ENCODE measurements at places on chromosomes 7 and 10.

- DNase-seq = peak; percentile 73
Measured at GRCh38 chr7:112550468-112551060, 69.8 kb downstream of the LSMEM1 start.

DNA sequence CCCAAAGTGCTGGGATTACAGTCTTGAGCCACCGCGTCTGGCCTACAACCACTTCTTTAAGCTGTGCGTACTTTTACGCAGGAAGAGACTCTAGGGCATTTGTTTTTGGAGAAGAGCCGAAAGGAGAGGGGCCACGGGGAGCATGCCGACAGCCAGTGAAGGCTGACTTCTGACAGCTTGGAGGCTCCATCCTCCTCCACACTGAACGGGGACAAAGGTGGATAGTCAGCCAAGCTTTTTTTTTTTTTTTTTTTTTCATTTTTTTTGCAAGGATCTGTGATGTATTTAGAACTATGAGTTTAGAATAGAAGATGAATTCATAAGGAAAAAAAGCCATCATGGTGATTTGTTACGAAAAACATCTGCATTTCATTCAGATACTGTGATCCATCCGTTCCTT, 221.7 kb downstream of the ARHGAP21 start:
- DNase-seq = no peak

DNA sequence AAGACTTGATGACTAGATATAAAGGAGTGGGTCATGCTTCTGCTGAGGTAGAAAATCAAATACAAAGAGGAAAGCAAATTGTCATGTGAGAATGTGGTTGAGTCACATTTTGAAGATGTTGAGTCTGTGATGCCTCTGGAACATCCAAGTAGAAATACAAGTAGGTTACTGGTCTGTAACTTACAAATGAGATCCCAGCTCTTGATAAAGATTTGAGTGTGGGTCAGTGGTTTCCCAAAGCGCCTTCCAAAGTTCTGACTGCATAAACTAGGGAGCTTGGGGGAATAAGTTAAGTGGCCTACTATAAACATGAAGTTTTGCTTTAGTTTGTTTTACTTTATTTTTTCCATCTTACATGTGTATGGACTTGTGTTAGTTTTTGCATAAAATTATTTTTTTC, 144.3 kb upstream of the ETV1 start:
- DNase-seq = no peak

GRCh38 chr7:27714831-27715444, 25.0 kb upstream of the TAX1BP1 start:
- peak; percentile 23 for DNase-seq

- no peak for DNase-seq
Measured at GRCh38 chr7:74526780-74527179, 73.1 kb downstream of the GTF2IRD1 start.

DNA sequence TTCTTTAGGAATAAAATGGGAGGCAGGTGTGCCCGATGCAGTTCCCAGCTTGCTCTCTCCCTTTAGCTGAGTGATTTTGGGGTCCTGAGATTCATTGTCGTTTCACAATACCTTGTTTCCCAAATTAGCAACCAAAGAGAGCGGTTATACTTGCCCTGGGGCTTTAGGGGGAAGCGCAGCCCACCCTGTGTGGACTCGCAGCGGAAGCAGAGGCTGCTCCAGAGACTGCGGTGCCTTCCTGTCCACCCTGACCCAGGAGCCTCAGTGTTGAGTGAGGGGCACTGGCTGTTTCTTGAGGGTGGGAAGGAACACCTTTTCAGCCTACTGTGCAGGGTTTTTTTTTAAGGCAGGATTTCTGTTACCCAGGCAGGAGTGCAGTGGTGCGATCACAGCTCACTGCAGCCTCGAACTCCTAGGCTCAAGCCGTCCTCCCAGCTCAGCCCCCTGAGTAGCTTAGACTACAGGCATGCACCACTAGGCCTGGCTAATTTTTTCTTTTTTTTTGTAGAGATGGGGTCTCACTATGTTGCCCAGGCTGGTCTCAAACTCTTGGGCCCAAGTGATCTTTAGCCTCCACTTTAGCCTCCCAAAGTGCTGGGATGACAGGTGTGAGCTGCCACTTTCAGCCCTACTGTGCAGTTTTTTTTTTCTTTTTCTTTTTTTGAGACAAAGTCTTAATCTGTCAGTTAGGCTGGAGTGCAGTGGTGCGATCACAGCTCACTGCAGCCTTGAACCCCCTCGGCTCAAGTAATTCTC, 67.0 kb downstream of the DNAJB6 start:
- DNase-seq = no peak

DNA sequence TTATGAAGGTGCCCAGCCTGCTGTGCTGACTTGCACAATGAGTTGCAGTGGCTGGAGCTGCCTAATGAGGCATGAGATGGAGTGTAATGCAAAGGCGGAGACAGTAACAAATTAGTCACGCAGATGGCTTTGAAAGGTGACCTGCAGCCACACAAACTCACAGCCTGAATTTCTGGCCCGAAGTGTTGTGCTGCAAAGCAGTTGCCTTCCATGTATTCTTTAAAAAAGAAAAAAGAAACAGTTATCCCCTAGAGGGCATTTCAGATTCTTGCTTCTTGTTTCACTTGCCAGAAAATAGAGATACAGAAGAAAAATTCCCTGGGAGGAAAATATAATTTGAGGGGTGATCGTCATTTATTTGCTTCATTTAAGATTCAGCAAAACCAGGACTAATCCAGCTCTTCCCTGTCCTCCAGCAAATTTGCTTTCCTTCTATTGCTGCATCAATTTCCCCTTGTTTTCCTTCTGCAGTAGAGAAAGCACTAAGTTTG, 239.9 kb downstream of the ADRA2A start:
- DNase-seq = no peak

DNA sequence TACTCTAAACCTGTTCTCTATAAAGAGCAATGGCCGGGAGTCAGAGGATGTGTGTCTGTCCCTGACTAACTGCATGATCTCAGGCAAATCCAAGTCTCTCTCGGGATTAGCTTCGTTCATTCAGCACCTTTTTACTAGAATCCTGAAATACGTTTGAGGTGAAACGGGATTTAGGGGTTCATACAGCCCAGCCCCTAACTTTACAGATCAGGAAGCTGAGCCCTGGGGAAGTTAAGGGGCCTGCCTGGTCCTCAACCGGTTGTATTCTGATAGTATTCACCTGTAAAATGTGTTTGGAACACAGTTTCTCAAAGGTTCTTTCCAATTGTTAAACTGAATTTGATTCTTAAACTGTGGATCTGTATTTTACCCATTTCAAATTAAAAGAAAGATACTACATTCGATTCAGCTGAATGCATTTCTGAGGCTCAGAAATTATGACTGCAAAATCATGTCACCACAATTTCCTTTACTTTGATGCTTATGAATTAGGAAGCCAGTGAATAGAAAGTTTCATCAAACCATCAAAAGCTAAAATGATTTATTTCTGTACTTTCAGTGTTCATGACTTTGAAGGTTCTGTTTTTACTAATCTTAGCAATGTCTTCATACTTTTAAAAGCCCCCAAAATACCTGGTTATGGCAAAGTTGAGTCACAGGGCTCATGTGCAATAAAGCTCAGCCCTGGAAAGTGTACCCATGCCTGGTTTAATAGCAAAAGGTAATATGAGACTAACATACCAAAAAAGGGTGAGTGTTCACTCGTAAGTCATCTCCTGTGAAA, 28.9 kb upstream of the EZH2 start:
- no peak for DNase-seq

- DNase-seq = no peak
Measured at GRCh38 chr10:128161031-128161430, 34.8 kb upstream of the MKI67 start.

DNA sequence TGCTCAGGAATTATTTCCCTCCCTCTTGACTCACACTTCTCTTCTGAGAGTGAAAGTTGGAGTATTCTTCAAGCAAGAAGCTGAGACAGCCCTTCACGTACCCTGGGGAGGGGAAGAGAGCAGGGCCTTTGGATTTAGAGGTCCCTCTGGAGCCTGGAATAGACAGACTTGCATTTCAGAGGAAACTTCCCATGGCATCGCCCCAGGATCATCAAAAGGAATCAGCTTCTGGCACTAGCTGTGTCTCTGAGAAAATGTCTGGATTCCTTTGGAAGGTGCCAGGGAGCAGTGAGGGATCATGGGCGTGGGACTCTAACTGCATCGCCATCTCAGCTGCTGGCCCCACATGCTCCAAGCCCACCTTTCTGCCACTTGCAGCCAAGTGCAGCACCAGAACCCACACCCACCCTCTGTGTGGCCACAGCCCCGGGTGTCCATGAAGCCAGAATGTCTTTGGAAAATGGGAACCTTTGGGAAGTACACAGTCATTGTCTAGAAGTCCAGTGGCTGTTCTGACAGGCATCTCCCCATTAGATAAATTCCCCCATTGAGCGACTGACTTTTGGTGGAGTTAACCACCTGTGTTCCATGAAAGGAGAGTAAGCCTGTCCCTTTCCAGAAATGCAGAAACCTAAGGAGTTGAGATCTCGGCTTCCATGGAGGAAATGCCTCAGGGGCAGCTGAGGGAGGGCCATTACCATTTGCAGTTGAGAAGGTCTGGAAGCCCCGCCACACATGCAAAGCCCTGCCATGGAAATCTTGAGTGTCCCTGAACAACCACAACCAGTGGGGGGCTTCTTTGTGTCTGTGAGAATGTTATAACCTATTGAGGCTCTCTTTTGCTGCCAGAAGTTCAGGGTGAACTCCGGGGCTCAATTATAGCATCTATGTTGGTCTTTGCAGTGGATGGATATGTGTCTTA, 57.8 kb upstream of the GDF10 start:
- DNase-seq = no peak

DNA sequence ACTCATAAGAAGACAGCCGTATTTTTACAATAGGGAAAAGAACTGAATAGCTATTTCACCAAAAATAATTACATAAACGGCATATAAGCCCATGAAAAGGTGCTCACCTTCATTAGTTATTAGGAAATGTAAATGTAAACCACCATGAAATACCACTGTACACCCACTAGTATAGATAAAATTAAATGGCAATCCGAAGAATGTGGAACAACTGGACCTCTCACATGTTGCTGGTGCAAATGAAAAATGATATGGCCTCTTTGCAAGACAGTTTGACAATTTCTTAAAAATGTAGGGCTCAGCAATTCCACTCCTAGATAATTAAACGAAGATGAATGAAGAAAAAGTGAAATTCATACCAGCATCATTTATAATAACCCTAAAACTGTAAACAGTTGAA, 91.8 kb downstream of the MAPK8 start:
- DNase-seq = no peak

- no peak for DNase-seq
Measured at GRCh38 chr10:47308775-47309174, 8.8 kb downstream of the GDF10 start.

- DNase-seq = no peak
Measured at GRCh38 chr10:85864173-85864549, 502.4 kb downstream of the GRID1 start.

DNA sequence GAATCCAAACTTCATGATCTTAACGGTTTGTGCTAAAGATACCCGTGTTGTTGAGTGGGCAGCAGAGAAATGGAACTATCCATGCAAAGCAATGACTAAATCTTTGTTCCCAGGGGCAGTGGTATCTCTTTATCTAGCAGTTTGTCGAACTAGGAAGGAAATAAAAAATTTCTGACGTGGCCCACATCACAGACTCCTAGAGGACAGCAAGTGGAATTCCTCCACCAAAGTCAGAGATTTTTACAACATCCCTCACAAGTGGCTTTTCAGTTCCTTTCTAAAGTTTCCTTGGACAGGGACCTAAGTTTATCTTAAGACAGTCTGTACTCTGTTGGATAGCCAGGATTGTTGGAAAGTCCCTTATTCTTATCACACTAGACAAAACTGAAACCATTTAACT, 136.0 kb downstream of the RAPGEF5 start:
- DNase-seq = peak; percentile 91

DNA sequence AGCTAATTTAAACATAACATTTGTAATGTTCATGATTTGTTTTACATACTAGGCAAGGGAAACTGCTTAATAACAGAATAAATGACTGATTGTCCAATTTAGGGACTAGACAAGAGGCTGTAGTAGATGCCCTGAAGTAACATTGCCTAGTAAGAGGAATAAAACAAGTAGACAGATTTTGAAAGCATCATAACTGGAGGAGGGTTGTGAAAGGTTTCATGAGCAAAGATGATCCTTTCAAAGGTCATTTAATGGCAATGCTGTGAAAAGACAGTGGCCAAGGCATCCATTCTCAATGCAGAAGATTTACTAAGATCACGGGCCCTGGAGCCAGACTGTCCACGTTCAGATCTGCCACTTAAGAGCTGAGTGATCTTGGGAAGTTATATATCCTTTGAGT, 44.8 kb upstream of the HHEX start:
- DNase-seq = no peak

GRCh38 chr10:9437131-9437530, 1382.6 kb downstream of the GATA3 start:
- DNase-seq = no peak

- DNase-seq = no peak
Measured at GRCh38 chr7:1218541-1219165, 14.0 kb upstream of the UNCX start.

- no peak for DNase-seq
Measured at GRCh38 chr7:44471850-44472249, 18.6 kb downstream of the NUDCD3 start.

- DNase-seq = no peak
Measured at GRCh38 chr10:14724931-14725330, 49.8 kb downstream of the FAM107B start.

- DNase-seq = peak; percentile 99
Measured at GRCh38 chr10:13882119-13882711, 295.4 kb downstream of the PRPF18 start.

DNA sequence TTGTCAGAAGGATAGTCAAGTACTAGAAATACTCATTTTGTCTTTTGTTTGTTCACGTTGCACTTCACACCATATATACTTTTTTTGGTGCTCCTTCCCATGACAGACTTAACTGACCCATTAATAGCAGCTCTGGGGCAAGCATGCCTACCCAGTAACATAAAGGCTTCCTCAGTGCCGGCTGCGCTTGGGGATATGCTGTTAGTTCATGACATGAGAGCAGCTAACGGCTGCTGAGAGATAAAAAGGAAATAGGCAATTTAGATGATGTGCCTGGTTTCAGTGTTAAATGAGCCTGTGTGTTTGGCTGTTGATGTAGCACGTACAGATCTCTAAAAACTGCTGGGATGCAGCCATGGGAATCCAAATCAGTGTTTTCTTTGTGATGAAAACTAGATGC, 86.4 kb downstream of the TAX1BP1 start:
- no peak for DNase-seq

DNA sequence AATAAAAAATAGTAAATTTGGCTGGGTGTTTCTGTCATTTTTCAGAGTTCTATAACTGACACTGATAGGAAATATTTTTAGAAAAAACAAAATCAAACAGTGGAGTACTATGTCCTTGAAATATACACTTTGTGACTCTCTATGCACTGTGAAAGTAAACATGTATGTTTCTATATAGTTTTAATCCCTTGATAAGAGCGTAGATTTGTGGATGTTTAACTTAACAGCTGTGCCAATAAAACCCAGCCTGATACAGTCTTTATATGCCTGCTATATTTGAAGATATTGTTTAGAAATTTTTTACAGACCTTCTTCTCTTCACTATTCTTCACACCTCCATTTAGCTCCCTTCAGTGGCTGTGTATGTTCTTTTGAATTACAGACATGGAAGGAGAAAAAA, 473.3 kb upstream of the FZD8 start:
- DNase-seq = no peak

Measured in lung microvascular endothelial cell (primary cell).